ENCODE measurements at places on chromosomes 6 and 20. TPM values are rescaled to one million over a fixed set of nuclear protein-coding genes. Genes with fewer than 3 reads are reported as not detected.

RAB22A gene
- 9.5 TPM for total RNA-seq

TREML2 gene
- total RNA-seq, result not detected

SYNCRIP gene
- total RNA-seq, result 93.6 TPM

SIRPB1 gene
- not detected for total RNA-seq

RSPH9 gene
- total RNA-seq, result 0.22 TPM

AAR2 gene
- 19.0 TPM for total RNA-seq

All from glutamatergic neuron (in vitro differentiated cells).